ENCODE measurements at places on chromosomes 12 and 14. TPM values are rescaled to one million over a fixed set of nuclear protein-coding genes. Genes with fewer than 3 reads are reported as not detected.

DNA sequence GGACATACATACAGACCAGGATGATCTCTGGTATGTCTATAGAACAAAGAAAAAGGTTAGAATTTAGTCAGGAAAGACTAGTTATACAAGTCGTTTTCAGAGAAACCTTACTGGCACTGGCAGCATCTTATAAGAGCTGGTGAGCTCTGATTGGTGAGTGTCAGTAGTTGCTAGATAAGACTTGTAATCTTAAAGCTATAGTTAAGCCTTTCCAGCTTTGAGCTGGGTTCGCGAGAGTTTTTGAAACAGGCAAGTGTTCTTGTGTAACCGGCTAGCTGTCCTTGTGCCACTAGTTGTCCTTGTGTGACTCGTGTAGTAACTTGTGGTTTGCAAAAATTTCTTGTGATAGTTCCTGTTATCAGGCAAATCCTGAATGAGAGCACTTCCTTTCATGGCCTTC lies 740.9 kb downstream of the GALC start:
- DNase-seq, result no peak

- no peak for DNase-seq
Measured at GRCh38 chr14:104518659-104519350, 60.8 kb upstream of the C14orf180 start.

DNA sequence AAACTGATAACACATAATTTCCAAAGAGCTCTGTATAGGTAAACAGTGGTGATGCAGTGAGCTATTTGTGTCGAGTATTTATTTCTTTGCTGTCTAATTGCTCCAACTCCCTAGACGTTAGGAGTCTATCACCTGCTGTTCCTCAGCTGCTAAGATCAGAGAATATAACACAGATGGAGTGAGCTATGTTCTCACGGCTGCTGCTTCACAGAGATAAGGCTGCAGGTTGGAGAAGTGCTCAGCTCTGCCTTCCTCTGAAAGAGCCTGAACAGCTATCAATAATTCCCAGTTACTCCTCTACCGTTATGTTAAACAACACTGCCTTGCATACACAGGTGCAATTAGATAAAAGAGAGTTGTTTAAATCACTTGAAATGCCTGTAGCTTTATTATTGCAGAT lies 103.2 kb upstream of the MDGA2 start:
- peak; percentile 48 for DNase-seq

DNA sequence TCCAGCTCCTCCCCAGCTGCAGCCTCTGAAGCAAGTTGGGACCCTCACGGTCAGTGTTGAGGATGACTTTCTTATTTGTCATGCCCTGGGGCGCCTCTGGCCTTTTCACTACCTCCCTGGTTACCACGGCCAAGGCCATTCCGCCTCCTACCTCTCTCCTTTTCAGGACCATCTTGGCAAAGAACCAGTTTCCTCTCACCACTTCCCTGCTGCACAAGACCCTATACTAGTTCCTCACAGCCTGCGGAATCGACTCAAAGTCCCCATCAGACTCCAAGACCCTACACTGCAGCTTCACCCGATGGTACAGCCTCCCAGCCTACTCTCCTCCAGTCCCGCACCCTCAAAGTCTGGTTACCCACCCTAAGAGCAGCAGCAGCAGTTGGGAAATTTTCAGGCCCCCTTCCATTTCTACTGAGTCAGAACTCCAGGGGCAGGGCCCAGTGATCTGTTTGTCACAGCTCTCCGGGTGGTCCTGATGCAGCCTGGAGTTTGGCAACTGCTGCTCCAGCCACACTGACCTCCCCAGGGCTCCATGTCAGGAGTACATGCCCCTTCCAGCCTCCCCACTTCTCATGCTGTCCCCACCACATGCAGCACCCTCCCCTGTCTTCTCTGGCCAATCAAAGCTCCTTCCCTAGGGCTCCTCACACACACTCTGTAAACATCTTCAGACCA lies 5.4 kb downstream of the VWF start:
- DNase-seq, result peak; percentile 47

The STXBP6 gene
- total RNA-seq, result 0.65 TPM

Data from endodermal cell (in vitro differentiated cells).